ENCODE measurements at places on chromosomes 16 and 17. TPM values are rescaled to one million over a fixed set of nuclear protein-coding genes. Genes with fewer than 3 reads are reported as not detected.

DNA sequence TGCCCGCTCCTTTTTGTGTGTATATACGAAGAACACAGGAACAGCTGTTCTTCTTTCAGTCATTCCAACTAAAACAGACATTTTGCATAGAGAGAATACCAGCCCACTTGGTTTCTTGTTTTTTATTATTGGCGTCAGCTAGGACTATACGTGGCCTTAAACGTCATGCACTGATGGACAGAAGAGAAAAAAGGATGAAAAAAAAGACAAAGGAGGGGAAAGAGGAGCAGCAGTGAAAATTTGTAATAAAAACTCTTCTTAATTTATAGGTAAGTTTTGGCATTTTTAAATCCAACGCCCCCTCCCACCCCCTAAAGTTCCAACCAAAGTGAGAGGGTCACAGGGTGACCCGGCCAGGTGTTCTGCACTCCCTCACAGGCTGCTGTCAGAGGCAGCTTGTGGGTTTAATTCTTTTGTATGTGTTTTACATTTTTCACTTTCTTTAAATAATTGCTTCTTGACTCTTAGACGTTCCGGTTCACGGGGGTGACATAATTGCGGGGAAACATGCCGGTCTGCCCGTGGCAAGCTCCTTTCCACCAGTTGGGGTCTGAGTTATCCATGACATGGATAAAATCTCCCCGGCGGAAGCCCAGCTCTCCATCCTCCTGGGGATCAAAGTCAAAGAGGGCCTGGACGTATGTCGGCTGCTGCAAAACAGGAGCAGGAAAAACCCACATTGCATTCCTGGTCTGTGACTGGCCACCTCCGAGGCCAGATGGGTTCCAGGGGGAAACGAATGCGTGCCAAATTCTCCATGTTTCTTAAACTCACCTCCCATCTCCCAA lies 30.9 kb upstream of the SLC25A19 start:
- DNase-seq: no peak

DNA sequence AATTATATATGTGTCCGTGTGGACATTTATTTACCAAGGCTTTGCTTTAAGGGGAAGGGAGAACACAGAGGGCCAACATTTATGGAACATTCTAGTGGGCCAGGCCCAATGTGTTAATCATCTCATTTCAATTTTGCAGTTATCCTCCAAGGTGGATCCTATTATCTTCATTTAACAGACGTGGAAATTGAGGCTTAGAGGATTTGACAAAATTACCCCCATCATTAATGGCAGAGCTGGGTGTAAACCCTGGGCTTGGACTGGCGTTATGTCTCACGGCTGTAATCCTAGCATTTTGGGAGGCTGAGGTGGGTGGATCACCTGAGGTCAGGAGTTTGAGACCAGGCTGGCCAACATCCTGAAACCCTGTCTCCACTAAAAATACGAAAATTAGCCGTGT lies 26.4 kb downstream of the PITPNC1 start:
- no peak for DNase-seq

- no peak for DNase-seq
Observed at GRCh38 chr16:73747328-73747727, 549.3 kb upstream of the PSMD7 start.

DNA sequence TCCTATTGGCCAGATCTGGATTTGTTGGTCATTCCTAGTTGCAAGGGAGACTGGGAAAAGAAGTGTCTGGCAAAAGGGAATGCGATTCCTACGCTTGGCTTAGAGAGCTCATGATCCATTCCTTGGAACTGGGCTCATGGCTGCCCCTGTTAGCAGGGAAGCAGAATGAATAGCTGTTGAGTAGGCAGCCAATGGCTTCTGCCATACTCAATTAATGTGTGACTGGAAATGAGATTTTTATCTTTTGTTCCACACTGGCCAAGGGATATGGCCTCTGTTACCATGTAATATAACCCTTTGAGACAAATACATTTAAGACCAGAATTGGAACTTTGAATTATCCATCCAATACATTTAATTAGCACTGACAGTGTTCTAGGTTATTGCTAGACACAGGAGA lies 31.0 kb downstream of the FTO start:
- no peak for DNase-seq

GRCh38 chr17:30829022-30829421 lies 2.7 kb upstream of the ATAD5 start:
- DNase-seq: no peak

DNA sequence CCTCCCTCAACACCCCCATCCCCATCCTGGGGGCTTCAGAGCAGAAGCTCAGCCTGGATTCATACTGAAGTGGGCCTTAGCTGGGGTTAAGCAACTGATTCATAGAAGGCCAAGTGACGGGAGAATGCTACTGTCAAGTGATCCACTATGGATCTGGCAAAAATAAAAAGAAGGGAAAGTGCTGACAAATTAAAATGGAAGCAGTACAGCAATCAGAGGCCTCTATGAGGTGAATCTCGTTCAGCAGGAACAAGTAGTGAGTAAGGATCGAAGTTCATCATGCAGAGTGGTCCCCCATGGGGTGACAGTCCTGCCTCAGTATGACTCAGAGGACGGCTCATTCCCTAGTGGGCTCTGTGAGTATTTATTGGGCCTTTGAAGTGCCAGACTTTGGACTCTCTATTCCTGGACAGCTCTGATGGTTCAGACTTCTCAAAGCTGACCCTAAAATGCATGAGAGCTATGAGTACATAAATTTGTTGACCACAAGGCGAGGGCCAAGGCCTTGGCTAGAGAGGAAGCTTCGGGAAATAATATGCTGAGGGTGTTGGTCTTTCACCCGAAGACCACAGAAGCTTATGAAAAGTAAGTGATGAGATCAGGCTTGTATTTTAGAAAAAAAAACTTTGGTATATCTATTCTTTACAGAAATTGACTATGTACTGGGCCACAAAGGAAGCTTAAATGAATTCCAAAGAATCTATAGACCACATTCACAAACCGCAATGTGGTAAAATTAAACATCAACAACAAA lies 5.3 kb upstream of the NSMCE1 start:
- no peak for DNase-seq

DNA sequence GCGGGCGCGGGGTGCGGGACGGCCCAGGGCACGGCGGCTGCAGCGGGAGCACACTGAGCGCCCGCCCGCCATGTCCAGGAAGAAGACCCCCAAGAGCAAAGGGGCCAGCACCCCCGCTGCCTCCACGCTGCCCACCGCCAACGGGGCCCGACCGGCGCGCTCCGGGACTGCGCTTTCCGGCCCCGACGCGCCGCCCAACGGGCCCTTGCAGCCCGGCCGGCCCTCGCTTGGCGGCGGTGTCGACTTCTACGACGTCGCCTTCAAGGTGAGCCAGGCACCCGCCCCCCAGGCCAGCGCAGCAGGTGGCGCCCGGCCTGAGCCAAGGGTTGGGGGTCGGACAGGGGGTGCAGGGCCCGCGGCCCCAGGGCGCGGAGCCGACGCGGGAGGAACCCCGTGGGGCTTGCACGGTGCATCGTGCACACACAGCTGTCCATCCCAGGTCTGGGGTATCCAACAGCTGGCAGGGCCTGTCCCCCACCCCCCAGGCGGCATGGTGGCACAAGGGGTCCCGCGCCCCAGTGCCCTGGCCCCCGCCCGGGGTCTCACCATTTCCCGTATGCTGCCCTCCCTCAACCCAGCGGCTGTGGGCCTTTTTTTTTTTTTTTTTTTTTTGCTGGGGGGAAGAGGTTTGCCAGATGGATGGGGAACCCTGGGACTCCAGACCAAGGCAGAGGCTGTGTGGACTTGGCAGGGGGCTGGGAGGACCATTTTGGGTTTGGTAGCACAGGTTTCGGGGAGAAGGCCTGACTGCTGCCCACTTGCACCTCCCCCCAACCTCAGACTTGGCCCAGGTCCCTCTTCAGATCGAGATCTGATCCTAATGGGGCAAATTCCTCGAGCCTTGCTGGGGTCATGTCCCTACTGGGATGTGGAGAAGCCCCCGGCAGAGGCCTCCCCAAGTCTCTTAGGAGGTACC lies 547 bp downstream of the RAB26 start:
- no peak for DNase-seq

- DNase-seq: no peak
Observed at GRCh38 chr17:2943981-2944380, 119.4 kb downstream of the OR1D5 start.

DNA sequence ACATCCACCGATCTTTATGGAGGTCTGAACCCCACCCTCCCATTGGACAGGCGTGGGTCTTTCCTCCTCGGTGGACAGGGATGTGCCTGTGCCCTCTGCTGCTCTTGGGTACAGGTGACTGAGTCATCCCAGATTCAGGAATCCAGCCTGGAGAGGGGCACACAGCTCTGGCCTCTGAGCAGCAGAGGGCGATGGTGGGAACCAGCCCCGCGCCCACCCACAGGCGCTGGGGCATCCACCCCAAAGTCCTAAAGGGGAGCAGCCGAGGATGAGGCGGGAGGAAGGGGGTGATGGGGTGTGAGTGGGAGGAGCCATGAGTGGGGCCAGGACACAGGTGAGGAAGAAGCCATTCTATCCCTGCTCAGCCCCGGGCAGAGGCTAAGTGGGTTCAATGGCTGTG lies 35.0 kb downstream of the ENGASE start:
- no peak for DNase-seq

- DNase-seq: no peak
Observed at GRCh38 chr16:12002447-12003006, 26.0 kb downstream of the SNX29 start.

DNA sequence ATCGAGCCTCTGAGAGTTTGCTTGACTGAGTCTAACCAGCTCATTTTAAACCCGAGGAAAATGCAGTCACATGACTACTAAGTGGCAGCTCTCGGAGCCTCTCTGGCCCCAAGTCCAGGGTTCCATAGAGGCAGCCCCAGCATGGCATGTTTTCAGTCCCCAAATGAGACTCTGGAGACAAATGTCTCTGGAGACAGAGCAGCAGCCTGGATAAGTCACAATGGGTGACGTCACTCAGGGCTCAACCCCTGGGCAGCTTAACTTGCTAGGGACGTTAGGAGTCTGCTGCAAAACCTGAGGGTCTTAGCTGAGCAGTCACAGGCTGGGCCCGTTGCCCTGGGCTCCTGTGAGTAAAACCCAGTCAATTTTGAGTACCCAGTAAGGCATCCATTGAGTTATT lies 6.9 kb upstream of the STH start:
- no peak for DNase-seq

DNA sequence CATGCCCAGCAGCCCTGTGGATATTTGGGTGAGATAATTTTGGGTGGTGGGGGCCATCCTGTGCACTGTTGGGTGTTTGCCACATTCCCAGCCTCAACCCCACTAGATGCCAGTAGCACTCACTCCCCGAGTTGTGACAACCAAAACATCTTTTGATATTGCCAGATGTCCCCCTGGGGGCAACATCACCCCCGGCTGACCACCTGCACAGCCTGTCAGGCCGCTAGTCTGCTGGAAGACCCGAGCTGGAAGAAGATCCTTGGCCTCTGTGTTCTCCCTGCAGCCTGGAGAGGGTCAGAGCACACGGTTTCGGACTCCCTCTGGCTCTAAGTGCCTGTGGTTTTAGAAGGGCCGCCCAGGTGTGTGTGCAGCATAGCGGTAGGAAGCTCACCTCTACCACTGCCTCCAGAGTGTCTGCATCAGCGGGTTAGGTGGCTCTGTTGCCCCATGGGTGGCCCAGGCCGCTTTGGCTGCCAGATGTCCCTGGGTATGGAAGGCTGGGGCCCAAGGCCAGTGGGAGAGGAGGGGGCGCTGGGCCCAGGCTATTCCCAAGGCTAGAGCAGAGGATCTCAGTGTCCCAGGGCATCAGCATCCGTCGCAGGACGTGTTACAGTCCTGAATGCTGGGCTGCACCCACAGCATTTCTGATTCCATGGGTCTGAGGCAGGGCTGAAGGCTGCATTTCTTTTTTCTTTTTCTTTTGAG lies 195.8 kb upstream of the GSE1 start:
- no peak for DNase-seq

DNA sequence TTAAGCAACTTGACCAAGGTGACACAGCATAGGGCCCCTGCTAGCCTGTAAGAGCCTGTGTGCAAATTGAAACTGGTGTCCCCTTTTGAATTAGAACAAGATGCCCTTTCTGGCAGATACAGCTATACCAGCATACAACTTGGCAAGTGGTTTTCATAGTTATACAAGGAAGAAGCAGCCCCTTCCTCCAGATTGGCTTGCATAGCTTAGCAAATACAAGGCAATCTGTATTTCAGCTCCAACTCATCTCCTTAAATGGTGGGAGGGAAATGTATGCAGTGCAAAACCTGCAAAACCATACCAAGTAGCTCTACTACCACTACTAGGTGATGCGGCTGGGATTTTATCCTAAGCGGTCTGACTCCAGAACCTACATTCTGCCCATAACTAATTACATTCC lies 427.1 kb downstream of the HAPSTR1 start:
- no peak for DNase-seq

DNA sequence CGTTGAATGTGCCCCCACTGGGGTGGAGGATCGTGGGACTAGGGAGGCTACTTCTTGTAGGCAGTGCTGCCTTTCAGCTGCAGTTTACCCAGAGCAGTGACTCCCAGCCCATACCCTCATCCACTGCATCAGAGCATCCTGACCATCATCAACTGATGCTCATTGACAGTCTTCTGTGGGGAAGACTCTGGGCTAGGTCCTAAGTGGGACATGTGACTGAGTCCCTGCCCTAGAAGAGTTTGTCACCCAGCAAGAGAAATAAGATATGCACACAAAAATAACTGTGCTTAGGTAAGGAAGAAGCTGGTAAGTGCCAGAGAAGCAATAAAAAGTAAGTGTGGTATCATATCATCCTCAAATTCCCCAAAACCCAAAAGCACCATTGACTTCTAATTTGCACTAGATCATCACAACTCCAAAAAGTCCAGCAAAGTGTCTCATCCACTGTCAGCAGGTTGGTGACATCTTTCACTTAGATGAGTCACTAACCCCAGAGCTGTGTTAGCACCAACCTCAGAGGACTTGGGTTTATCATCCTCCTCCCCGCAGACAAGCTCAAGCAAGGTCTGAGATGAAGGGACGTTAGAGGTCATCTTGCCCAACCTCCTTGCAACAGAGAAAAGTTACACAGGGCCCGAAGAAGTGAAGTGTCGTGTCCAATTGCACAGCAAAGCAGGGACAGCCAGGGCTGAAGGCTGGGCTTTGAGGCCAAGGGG lies 99.0 kb downstream of the CCDC182 start:
- no peak for DNase-seq

GRCh38 chr17:35447499-35447898 lies 1.1 kb downstream of the SLFN13 start:
- DNase-seq: no peak

FSCN2 gene
- 0.69 TPM for total RNA-seq

PLLP gene
- 2.5 TPM for total RNA-seq

ARHGAP23 gene
- total RNA-seq: 53.8 TPM

MYL4 gene
- 31.7 TPM for total RNA-seq

KRT25 gene
- not detected for total RNA-seq

ACSM3 gene
- 11.3 TPM for total RNA-seq

THAP11 gene
- 27.2 TPM for total RNA-seq

Data from urinary bladder (tissue), 4 donors.